ENCODE measurements at places on chromosomes 2 and 18.

DNA sequence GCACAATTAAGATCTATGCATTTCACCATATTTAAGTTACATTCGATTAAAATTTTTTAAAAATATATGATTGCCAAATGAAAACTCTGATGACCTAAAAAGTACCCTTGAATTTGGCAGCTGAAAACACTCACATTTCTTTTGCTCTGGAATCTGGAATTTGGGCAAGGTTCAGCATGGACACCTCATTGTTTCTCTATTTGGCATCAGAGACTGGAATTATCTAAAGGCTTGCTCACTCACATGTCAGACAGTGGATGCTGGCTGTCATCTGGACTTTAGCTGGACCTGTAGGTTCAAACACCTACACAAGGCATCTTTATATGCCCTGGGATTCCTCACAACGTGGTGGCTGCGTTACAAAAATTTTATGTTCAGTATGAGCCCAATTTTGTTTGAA, 16.1 kb downstream of the MBOAT2 start:
- no peak for DNase-seq

GRCh38 chr2:224038049-224038829, 847 bp downstream of the SERPINE2 start:
- peak; percentile 25 for DNase-seq

GRCh38 chr2:173407176-173407575, 52.5 kb downstream of the CDCA7 start:
- DNase-seq, result no peak

DNA sequence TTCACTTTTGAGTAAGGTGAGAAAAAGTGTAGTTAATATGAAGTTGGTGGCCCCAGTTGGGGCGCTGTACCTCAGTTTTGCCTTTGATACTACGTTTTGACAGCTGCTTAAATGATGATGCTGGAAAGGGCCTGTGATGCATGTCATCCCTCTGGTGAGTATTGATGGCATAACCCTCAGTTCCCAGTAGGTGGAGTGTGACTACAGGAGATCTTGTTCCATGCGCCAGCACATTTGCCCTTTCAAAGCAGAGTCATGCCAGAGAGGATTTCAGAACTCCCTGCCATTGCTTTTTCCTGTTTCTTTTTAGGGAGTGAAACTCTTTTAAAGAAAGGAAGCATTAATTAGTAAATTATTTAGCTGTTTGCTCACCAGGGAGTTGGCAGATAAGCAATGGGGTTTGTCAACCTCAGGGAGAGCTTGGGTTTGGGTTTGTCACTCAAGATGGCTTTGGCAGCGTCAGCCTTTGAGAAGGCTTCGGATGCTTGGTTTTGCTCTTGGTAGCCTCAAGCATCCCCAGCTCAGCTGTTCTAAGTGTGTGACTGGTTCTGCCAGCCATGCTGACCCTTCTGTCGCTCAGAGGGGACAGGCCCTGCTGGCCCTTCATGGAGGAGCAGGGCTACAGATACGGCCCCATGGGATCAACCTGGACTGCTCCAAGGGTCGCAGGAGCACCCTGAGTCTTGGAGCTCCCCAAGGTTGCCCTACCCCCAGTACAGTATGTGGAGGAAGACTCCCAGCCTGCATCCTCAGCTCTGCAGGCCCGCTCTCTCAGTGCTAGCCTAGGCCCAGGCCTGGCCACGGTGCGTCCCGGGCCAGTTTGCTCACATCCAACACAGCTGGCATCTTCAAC, 29.1 kb downstream of the ARMC9 start:
- DNase-seq, result no peak

- DNase-seq, result no peak
These were observed 16.0 kb upstream of the KLHL23 start for GRCh38 chr2:169717691-169718063.

GRCh38 chr2:27008678-27009077, 24.1 kb upstream of the TMEM214 start:
- no peak for DNase-seq

DNA sequence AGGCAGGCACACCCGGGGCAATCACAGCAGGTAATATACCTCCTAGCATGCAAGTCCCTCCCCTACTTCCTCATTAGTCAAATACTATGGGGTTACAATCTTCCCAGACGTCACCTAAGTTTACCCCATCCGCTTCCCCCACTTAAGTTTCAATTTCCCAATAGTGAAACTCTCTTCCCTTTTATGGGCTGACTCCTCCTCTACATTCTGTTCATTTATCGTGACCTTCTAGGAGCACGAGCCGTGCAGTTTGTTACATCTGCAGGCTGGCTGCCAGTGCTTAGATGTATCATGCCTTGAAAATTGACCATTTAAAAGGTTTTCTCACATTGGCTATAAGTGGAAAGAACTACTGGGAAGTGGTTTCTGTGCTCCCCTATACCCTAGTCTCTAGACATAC, 1357.8 kb upstream of the CRIM1 start:
- DNase-seq, result no peak

- DNase-seq, result no peak
These were observed 45.9 kb upstream of the ITGA4 start for GRCh38 chr2:181411105-181411849.

GRCh38 chr2:211879323-211879722, 659.3 kb downstream of the ERBB4 start:
- DNase-seq, result no peak

GRCh38 chr2:218877891-218878290, 2.8 kb upstream of the WNT10A start:
- DNase-seq, result no peak

- DNase-seq, result no peak
These were observed 180.9 kb downstream of the ZBTB7C start for GRCh38 chr18:48228301-48228715.

GRCh38 chr2:135839713-135840112, 2.7 kb upstream of the LCT start:
- no peak for DNase-seq

GRCh38 chr18:3885209-3885792, 435.3 kb downstream of the TGIF1 start:
- DNase-seq, result no peak

DNA sequence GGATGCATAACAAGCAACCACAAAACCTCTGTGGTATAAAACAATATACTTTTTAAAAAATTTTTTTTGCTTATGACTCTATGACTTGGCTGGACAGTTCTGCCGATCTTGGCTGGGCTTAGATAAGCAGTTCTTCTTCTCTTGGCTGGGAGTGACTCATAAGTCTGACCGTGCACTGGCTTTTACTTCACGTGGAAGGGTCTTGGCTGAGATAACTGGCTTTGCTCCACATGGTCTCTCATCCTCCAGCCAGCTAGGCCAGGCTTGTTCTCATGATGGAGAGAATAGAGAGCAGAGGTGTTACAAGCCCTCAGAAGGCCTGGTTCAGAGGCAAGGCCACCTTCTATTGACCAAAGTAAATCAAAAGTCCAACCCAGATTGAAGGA, 178.9 kb upstream of the SERPINE2 start:
- DNase-seq, result no peak

- no peak for DNase-seq
These were observed 180.9 kb downstream of the FIGN start for GRCh38 chr2:163554864-163555263.

DNA sequence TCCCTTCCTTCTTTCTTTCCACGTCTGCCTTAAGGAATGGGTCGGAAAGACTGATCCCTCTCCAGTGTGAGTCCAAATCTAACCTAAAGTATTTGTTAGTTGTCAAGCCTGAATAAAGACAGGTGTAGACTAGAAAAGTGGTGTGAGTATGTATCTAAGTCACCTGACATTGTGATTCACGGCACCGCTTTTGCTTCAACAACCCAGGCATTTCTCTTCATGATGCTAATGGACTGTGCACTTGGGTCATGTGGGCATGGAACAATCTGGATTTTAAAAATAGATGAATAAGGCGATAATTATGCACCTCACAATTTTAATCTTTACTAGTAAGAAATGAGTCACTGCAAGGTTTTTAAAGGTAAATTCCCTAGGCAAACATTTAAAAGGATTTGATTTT, 107.5 kb downstream of the LIPG start:
- no peak for DNase-seq

- no peak for DNase-seq
These were observed 228.5 kb downstream of the TTC32 start for GRCh38 chr2:19673213-19673791.

- DNase-seq, result no peak
These were observed 74.5 kb downstream of the PIEZO2 start for GRCh38 chr18:11074889-11075288.

DNA sequence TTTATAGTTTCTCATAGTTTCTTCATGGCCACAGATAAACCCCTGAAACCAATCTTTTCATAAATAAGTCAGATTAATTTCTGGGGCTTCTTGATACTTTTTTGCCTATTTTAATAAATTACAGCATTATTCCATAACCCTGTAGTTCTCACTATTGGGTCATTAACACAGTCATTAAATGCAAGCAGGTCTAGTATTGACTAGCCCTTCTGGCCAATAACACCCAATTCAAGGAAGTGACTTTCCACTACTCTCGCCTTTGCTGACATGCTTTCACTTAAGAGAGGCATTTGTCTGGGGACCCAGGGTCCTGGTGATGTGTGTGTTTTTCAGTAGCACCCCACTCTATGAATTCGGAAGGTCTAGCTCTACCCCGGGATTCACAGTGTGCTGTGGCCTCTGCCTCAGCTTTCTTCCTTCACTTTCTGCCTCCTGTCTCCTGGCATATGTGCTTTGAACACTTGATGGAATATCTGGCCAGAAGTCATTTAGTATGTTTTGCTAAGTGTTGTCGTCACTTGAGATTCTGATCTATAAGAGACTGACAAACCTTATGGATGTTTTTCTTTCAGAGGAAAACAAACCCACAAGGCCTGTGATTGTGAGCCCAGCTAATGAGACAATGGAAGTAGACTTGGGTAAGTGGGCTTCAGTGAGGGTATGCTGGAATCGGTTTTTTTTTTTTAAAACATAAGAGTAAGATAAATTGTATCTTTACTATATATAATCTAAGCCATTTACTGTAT, 18.6 kb upstream of the IL1RL2 start:
- DNase-seq, result no peak

DNA sequence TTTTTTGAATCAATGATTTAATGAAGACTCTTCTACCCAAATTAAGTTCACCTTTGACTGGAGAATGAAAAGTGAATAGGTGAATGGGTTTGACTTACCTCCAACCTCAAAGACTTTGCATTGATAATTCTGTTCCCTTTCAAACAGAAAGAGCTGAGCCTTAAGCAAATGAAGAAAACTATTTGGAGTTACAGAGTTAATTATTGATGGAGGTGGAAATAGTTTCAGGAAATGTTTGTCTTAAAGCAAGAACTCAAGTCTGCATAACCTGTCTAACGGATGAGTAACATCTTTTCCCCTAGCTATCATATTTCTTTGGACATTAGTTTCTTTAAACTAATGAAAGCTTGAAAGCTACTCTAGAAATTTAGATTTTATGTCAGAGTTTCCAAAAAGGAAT, 166.5 kb downstream of the CERS6 start:
- DNase-seq, result no peak

GRCh38 chr18:3513481-3513880, 63.5 kb downstream of the TGIF1 start:
- DNase-seq, result no peak

- DNase-seq, result no peak
These were observed 662.2 kb upstream of the CNTNAP5 start for GRCh38 chr2:123362671-123363440.

DNA sequence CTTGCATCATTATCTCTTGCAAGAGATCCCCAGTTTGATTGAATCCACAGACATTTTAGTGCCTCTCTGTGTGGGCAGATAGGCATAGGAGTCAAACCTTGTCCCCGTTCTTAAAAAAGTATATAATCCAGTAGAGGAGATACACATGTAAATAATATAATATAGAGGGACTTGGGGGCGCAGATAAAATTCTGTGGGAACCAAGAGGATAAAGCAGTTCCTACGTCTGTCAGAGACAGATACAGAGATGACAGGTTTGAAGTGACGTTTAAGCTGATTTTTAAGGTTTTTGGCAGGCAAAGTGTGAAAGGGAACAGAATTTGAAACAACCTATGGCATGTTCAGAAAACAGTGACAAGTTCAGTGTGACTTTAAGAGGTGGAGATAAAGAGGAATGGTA, 63.1 kb downstream of the CAB39 start:
- DNase-seq, result no peak

GRCh38 chr2:129293326-129293725, 686.1 kb upstream of the RAB6C start:
- no peak for DNase-seq

DNA sequence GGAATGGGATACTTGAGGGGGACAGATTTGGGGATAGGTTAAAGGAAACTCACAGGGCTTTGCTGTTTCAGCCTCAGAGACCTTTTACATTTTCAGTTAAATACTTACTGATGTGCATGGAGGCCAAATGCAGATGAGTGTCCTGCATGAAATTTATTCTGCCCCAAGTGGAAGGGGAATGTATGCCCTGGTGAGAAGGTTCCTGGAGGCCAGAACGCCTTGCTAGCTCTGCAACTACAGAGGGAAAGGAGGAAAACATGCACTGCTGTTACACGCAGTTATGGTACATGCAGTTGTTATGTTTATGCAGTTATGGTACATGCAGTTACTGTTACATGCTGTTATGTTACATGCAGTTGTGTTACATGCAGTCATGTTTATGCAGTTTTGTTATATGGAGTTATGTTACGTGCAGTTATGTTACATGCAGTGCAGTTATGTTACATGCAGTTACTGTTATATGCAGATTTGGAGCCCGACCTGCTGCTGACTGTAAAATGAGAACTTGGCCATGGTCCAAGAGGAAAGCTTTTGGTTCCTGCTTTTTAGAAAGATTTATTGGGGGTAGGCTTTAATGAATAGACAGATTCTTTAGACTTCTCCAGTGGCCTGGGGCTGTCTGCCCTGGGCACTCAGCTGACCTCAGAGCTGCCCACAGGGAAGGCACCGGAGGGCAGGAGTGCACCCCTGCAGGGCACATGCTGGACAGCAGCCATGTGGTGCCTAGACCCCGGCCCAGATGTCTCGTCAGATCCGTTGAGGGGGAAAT, 84.1 kb downstream of the LDLRAD4 start:
- no peak for DNase-seq

DNA sequence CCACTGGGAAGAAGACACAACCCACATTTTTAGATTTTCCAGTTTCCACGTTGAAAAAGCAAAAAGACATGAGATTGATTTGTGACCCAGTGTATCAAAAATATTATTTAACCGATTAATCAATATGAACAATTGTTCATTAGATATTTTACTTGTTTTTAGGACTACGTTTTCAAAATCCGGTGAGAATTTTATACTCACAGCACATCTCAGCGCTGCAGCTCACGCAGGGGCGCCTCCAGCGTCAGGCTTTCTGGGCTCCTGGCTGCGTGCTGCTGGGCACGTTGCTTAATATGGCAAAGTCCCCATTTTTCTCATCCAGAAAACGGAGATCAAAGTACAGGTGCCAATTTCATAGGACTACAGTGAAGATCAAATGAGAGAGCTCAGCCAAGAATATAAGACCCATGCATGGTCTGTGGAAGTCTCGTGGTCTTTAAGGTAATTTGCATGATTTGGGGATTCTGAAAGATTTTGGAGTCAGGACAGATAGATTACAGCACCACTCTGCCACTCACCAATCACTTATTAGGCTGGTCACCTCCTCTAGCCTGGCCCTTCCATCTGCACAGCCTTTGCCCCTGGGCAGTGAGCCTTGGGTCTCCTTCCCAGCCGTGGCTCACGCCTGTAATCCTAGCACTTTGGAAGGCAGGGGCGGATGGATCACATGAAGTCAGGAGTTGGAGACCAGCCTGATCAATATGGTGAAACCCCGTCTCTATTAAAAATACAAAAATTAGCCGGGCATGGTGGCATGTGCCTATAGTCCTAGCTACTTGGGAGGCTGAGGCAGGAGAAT, 36.2 kb downstream of the PTPN18 start:
- DNase-seq, result no peak
